Activated CD8-positive, alpha-beta memory T cell treated with anti-CD3 and anti-CD28 coated beads, Interleukin-2, amount 10 ng/mL, durations not matched to agents 7 days and 5 days (primary cell): ENCODE measurements at places on chromosomes 11 and 22.
A peak's percentile ranks its signal among the peaks of the same experiment; 100 is the strongest.

DNA sequence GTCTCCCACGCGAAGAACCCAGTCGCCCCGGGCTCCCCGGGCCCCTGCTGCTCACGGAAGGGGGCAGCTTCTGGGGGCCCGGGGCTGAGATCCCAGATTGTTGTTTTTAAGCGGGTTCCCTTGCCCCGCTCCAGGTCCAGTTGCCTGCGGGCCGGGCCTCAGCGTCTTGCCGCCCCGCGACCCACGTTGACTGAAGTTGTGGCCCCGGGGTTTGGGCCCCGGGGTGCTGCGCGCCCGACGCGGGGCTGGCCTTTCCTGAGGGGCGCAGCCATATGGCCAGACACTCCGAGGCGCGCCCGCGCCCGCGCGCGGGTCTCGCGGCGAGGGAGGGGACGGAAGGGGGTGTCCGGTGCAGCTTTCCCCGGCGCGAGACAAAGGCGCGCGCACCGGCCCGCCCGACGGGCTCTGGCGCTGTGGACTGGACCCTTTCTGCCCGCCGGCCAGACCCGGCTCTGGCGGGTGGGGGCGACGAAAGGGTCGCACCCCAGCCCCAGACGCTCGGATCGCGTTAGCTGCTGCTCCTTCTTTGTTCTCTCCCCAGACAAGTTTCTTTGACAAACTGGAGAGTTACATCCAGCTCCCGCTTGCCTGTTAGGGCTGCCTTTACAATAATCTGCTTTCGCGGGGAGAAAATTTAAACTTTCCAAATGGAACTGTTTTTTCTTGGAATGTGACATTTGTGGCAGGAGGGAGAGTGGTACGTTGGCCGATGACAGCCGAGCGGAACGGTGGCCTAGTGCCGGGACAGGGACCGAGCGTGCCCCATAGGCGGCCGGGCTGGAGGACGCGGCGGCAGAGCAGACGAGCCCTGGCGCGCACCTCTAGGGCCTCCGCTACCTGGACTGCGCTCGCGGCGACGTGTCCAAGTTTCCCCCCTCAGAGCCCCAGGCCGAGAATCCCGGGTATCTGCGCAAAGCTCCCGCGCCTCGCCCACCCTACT, 716 bp downstream of the AMOTL1 start:
- DNase-seq: no peak

- DNase-seq: peak; percentile 81
Measured at GRCh38 chr22:17773606-17774205, 563 bp downstream of the BID start.

DNA sequence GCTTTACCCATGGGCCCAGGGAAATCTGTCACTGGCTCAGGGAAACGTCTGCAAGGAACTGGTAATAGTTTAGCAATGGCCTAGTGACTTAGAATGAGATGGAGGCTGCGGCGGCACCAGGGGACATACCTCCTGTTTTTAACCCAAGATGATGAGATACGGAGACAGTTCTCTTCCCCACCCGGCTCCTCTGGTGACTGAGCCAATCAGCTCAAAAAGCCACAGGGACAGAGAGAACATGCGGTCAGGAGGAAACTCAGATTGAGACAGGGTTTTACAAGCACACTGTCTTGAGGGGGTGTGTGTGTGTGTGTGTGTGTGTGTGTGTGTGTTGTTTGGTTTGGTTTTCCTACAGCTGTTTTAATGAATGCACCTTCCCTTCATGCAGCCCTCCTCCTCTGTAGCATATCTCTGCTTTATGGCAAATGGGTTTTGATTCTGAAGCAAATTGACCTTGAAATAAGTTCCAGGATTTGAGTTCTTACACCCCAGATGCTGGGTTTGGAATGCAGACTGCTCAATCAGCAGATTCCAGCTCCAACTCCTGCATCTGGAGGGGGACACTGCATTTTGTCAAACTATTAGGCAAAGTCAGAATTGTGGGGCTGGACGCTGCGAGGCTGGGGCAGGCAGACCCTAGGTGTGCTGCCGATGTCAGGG, 246.2 kb downstream of the NTM start:
- DNase-seq: no peak

DNA sequence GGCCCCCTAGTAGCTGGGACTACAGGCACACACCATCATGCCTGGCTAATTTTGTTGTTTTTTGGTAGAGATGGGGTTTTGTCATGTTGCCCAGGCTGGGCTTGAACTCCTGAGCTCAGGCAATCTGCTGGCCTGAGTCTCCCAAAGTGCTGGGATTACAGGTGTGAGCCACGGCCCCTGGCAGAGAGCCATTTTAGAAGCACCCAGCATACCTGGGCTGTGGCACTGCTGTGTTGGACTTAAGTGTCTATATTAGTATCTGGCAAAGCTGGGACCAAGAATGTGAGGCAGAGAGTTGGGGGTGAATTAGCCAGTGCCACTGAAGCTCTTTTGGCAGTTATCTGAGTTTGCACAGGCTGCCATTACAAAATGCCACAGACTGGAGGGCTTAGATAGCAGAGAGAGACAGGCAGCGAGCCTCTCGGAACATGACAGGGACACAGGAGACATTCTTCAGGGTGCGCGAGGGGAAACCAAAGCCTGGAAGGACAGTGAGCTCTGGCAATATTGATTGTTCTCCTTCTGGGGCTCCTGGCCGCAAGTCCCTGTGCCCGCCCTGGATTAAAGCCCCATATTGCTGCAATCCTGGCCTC, 87.7 kb upstream of the ALX4 start:
- DNase-seq: no peak

GRCh38 chr22:46845296-46846149, 83.1 kb downstream of the TBC1D22A start:
- no peak for DNase-seq

DNA sequence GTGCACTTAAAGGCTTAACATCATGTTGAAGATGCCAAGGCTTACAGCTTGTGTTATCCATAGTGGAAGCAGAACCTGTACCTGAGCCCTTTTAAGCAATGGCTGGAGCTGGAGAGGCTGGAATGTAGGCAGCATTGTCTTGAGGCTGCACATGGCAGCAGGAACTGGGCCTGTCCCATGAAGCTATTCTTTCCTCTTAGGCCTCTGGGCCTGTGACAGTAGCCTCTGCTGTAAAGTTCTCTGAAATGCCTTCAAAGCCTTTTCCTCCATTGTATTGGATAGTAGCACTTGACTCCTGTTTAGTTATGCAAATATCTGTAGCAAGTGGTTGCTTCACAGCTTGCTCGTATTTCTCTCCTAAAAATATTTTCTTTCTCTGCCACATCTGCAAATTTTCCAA, 127.4 kb upstream of the ANO5 start:
- no peak for DNase-seq

GRCh38 chr22:50047346-50047745, 10.8 kb downstream of the TTLL8 start:
- no peak for DNase-seq

- DNase-seq: no peak
Measured at GRCh38 chr22:25395915-25396314, 168.6 kb upstream of the GRK3 start.

DNA sequence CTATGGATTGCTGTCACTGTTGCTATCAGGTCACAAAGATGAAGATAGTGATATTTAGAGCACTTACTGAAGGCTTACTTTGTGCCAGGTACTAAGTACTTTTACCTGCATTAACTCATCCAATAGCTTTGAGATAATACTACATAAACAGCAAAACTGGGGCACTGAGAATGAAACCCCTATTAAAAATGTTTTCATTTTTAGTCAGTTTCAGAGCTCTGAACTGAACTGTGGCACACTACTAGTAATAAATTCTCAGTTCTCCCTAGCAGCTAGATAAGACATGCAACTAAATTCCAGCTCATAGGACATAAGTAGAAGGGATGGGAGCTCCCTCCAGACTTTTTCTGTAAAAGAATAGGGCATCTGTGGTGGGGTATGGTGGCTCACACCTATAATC, 24.0 kb downstream of the ARFGAP3 start:
- no peak for DNase-seq

DNA sequence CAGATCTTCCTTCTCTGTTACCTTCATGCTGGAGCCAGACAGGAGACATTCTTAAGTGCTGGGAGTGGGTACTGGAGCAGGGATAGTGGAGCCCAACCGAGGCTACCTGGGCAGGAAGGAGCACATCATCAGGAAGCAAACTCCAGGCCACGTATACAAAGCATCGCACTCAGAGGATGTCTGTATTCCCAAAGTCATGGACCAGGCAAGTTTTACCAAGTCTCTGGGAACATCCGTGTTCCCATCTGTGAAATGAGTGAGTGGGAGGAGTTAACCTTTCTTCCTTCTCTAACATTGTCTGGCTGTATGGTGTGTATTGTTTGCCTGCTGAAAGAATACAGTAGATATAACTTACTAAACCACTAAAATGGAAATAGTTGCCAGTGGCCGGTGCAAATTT, 175.0 kb upstream of the TMEM45B start:
- no peak for DNase-seq

DNA sequence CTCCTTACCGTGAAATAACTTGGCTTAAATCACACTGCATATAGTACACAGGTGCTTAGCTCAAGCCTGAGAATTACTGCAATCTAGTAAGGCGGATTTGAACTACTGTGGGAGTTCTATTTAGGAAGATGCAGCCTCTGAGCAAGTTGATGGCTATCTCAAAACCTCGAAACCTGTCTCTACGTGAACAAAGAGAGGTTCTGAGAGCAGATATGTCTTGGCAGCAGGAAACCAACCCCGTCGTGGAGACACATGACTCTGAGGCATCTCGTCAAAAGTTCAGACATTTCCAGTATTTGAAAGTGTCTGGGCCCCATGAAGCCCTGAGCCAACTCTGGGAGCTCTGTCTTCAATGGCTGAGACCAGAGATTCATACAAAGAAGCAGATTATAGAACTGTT, 5.9 kb downstream of the ZNF215 start:
- DNase-seq: no peak

- no peak for DNase-seq
Measured at GRCh38 chr11:126578021-126578420, 222.5 kb downstream of the ST3GAL4 start.

DNA sequence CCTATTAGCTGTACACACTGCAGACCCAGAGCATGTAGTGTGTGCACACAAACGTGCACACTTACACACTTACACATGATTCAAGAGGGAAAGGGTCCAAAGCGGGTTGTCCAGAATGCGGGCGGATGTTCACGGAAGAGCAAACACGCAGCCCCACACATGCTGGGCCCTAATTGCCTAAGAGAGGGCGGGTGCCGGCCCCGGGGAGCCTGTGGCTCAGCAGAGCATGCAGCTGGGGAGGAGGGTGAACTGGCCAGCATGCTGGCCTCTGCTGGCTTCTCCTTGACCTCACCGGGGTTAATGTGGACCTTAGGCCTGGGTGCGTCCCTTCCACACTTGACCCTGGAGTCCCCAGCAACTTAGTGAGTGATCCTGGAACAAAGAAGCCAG, 816.3 kb downstream of the BRD1 start:
- DNase-seq: peak; percentile 16

DNA sequence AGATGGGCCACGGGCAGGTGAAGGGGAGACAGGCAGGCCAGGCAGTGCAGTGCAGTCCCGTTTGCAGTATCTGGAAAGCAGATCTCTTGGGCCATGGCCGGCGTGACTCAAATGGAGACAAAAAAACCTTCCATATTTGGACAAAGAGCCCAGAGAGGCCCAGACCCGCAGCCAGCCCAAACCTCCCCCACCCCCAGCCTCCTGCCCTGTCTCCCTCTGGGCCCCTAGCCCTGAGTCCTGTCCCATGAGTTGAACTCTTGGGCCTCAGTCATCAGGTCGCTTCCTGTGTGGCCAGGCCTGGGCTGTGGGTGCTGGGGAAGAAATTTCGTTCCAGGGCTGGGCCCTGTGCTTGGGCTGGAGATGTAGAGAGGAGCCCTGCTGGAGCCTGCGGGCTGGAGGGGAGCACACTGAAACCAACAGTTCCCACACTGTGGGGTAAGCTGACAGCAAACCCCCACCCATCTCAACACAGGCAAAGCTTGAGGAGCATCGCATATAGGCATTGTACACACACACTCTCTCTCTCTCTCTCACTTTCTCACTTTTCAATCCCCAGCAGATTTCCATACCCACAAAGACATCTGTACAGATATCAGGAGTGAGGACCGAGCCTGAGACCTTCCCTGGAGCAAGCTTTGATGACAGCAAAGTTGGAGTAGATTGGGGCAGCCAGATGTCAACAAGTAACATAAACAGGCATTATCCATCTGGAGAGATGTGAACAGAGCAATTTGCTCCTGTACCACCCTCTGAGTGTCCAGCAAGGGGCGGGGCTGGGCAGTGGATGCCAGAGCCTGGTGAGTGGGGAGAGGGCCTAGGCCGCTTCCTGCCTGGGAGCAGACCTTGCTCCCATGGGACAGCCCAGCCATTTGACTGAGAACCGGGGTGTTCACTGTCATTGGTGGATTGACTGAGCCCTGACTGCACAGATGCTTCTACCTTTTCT, 17.2 kb downstream of the ARHGEF17 start:
- no peak for DNase-seq

- DNase-seq: no peak
Measured at GRCh38 chr22:47112994-47113852, 350.8 kb downstream of the TBC1D22A start.

- no peak for DNase-seq
Measured at GRCh38 chr22:40592352-40593113, 44.0 kb downstream of the MRTFA start.

GRCh38 chr22:39174498-39175352, 22.2 kb upstream of the CBX7 start:
- DNase-seq: peak; percentile 82

DNA sequence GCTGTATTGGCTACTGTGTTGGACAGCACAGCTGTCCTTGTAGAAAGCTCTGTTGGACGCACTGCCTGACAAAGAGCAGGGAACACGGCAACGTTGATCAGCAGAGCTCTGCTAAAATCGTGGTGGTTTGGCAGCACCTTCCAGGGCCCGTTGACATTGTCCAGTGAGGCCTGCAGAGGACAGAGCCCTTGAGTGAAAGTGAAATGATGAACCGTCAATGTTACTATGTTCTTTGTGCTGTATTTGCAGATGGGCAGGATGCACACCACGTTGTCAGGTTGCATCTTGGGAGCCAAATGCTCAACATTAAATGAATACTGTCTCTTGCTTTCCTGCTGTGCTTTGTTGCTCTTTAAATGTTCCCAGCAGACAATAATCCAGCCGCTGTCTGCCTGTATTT, 69.7 kb downstream of the NELL1 start:
- DNase-seq: no peak

DNA sequence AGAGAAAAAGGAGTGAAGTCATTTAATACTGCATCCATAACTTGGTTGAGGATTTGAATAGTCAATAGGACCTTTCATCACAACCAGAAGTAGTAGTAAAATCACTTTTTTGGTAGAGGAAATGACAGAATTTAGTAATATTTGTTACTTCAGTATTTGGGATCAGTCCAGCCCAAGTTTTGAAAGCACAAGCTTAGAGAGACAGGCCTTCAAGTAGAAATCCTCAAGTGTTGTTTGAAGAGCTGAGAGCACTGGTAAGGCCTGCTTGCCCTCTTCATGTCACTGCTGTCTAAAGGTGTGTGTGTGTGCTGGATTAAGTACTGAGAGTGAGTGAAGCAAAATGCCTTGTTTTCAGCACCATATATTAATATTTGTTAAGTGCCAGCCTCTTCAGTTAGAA, 137.3 kb downstream of the WNT11 start:
- no peak for DNase-seq

- no peak for DNase-seq
Measured at GRCh38 chr11:111637885-111638284, 35.6 kb downstream of the SIK2 start.
